ENCODE measurements at places on chromosomes 5 and 9.

DNA sequence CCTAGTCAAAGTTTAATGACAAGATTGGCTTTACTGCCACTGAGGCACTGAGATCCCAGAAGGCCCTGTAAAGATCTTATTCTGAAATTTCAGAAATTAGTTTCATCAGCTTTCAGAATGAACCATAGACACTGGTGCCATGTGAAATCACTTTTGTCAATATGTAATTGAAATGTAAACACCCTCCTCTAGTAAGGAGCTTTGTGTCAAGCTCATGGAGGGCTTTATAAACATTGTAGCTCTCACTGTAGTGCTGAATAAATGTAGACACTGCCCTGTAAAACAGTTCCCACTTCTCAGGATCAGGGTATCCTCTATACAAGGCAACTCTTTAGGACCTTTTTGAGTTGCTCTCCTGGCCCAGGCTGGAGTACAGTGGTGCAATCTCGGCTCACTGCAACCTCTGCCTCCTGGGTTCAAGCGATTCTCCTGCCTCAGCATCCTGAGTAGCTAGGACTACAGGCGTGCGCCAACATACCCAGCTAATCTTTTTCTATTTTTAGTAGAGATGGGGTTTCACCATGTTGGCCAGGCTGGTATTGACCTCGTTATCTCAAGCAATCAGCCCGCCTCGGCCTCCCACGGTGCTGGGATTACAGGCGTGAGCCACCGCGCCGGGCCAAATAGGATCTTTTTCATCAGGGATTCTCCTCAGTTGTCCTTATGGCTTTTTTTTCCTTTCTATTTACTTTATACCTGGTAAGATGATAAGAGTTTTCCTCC, 1823.9 kb upstream of the CDH9 start:
- DNase-seq = no peak

DNA sequence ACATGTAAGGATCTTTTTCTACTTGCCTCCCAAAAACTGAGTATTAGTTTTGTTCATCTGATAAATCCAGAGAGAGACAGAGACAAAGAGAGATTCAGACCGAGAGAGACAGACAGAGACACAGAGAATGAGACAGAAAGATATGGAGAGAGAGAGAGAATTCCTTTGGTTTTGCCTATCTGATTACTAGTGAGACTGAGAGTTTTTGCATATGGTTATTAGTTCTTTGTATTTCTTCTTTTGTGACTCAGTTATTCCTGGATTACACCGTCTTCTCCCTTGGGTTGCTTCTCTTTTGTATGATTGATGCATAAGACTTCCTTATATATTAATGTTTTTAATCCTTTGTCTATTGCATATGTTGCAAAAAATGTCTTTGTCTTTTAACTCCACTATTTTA, 91.2 kb upstream of the SPATA31C2 start:
- no peak for DNase-seq

- DNase-seq = no peak
Observed at GRCh38 chr5:41510176-41510831, at the start of gene PLCXD3. TSS of gene PLCXD3 (minus strand) at chr5:41510601. CDS start at chr5:41510526, 75 bp downstream.

DNA sequence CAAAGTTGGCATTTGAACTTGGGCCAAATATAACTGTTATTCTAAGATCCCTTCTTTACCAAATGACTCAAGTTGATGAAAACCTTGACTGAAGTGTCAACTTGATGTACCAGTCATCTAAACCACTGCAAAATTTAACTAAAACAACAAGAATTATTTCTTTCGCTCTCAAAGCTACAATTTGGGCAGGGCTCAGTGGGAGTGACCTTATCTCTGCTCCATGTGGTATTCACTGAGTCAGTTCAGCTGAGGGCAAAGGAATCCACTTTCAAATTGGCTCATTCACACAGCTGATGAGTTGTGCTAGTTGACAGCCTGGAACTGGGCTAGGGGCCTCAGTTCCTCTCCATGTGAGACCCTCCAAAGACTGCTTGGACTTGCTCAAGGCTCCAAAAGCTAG, 166.3 kb downstream of the RORB start:
- DNase-seq = no peak

GRCh38 chr9:116115761-116116353, 37.7 kb upstream of the PAPPA start:
- DNase-seq = no peak

DNA sequence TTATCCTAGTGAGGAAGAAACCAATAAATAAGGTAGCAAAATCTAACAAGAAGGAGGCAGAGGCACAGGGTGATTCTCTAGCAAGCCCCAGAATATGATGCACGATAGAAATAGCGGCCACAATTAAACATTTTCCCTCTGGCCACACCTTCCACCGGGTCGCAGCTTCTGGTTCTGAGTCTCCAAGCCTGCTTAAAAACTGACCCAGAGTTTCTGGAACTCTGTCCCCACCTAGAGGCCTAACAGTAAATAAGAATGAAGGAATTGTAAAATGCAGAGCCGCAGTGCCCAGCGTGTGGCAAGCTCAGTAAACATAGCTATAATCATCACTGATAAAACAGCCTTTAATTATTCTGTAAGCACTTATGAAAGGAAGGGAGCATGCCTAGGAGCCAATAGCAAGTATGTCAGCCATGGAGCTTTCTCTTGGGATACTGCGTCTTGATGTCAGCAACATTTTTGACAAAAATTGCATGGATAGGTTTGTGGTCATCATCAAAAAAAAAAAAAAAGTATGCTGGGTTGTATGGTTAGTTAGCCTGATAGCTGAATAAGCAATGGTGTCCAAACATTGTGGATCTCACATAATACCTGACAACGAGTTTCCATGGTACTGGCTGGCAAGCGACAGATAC, 465.5 kb downstream of the DNAH5 start:
- DNase-seq = no peak
